Caudate nucleus (tissue), 63 donors: ENCODE measurements at places on chromosomes 12 and 14.

- no peak for DNase-seq
Observed at GRCh38 chr12:115404761-115405470, 720.9 kb upstream of the TBX3 start.

GRCh38 chr14:66330916-66331315 lies 155.3 kb upstream of the CCDC196 start:
- DNase-seq = no peak

DNA sequence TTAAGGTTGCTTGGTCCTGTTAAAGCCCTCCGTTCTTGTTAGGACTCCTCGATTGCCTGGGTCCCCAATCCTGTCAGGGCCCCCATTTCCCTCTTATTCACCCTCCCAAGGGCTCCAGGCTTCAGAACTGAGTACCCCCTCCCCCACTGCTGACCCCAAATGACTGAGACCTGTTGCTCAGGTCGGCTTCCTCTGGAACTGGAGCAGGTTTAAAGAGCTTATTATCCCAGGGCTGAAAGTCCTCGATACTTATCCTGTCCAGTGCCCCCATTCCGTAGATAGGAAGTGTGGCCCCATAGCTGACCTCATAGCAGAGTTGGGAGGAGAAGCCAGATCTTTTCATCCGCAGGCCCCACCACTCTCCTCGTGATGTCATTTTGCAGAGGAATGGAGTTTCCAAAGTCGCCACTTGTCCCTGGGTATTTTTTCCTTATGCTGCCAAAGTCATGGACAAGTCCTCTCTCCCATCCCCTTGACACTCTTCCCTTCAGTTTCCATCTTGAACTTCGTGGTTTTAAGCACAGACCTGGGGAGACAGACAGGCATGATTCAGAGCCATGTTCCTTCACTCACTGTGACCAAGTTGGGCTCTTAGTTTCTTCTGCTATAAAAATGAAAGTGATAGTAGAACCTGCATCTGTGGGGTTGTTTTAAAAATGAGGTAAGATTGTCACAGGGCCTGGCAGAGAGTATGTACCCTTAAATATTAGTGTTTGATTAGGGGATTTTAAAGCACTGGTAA lies 1.2 kb downstream of the USP30 start:
- DNase-seq = no peak

- no peak for DNase-seq
Observed at GRCh38 chr14:72472845-72473244, 421.1 kb downstream of the DPF3 start.

- no peak for DNase-seq
Observed at GRCh38 chr12:53699678-53700025, 23.8 kb upstream of the ATP5MC2 start.

GRCh38 chr12:67355428-67356379 lies 86.5 kb downstream of the CAND1 start:
- DNase-seq = no peak

DNA sequence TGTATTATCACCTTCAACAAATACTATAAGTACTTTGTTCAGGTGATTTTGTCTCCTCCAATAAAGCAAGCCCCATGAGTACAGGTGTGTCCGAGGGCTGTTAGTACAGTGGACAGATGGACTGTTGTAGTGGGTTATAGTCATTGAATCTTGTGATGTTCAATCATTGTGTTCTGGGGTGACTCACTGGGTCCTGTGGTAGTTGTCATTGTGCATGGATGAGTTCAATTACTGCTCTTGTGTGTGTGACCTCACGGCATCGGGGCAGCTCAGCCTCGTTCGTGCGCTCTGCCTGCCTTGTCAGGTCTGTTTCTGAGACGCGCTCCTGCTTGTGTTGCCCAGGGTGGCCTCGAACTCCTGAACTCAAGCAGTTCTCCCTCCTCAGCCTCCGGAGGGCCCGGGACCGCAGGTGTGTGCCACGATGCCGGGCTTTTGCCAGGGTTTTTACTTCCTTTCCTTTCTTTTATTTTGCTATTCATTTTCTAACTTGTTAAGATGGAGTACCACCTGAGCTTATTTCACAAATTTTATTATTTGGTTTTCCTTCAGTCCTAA lies 72.2 kb downstream of the DDX51 start:
- no peak for DNase-seq

GRCh38 chr12:110563702-110564470 lies 19.2 kb downstream of the PPTC7 start:
- no peak for DNase-seq

- no peak for DNase-seq
Observed at GRCh38 chr12:121131941-121132341, 735 bp upstream of the P2RX7 start.

GRCh38 chr12:40980427-40980961 lies 207.6 kb upstream of the PDZRN4 start:
- DNase-seq = no peak

- DNase-seq = no peak
Observed at GRCh38 chr12:121217761-121218160, 7.8 kb downstream of the P2RX4 start.

- no peak for DNase-seq
Observed at GRCh38 chr14:63981569-63981968, 128.8 kb downstream of the SYNE2 start.

DNA sequence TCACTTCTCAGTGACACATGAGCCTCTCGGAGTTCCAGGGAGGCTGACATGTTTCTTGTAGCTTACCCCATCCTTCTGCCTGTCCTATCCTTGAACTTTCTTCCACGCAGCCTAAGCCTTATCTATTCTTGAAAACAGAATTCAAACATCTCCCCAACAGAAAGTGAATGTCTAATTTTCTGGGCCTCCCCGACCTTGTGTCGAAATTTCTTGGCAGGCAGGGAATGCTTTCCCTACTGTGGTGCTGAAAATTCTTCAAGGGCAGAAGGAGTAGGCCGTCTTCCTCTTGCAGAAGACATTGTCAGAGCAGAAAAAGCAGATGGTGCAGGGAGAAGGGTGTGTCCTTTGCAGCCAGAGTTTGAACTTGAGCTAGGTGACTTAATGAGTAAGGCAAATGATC lies 63.0 kb upstream of the TCL1B start:
- no peak for DNase-seq

GRCh38 chr12:92605621-92606170 lies 97.1 kb upstream of the PLEKHG7 start:
- no peak for DNase-seq

DNA sequence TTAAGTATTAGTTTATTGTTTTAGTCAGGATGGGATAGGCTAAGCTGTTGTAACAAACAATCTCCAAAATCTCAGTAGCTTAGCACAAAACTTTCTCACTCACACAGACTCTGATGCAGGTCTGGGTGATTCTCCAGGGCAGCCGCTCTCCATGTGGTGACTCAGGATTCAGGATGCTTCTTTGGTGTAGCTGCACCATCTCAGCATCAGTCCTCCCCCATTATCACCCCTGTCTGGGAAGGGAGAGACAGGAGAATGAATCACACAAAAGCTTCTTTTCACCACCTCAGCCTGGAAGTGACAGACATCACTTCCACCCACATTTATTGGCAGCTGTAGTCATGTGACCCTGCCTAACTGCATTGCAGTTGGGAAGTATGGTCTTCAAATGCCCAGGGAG lies 142.3 kb downstream of the DICER1 start:
- DNase-seq = no peak

DNA sequence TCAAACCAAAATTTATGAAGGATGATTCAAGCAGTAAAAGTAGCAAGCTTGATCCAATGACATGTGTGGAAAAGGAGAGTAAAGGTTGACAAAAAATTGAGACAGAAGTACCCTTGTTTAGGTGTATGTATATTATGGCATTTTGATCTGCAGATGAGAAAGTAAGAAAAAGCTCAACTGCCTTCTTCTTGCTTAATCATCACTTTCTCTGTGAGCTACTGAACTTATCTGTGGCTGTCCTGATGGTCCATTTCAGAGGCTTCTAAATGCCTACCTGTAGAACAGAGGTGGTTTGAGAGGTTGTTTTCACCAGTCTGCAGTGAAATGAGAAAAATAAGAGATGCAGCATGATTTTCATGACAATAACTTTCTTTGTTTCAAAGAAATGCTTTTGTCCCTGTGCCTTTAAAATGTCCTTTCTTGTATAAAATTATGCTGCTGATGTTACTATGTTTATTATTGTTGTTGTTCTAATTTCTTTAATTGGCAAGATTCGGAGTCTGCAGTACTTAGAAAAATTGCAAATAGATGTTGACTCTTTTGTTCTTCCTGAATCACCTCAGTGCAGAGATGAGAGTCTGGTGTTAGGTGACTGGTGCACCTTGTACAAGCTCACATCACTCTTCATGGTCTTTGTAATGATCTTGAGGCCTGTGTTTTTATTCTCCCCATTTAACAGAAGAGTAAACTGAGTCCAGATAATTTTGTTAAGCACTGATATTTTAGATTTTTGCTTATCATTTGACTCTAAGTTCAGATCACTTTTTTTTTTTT lies 821.9 kb downstream of the VRK1 start:
- no peak for DNase-seq

DNA sequence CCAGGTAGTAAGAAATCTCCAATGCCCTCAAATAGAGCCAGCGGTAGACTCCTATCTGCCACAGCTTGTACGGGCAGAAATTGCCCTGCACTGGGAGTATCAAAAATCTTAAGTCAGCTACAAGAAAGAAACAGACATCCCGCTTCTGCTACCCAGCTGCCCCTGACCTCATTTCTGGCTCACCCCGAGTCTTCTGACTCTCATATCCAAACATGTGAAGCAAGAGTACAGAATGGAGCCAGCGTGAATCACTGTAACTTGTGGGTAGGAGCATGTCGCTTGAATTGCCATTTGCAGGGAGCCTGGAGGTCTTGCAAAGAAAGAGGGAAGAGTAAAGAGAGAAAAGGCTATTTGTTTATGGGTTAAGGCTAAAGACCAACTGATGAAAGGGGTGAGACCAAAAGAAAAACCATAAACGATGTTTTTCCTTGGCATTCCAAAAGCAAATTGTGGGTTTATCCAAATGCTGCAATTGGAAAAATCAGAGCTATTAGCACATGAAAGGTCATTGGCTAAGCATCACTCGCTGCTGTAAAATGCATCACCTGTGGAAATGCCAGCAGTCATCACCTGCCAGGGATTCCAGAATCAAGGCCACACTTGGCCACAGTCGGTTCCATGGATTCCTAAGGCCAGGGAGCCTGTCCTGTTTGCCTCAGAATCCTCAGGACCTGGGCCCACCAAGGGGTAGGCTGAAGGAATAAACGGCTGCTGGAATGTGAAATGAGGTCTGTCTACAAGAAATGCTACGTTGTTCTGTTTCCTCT lies 86.6 kb downstream of the FOXN3 start:
- no peak for DNase-seq

DNA sequence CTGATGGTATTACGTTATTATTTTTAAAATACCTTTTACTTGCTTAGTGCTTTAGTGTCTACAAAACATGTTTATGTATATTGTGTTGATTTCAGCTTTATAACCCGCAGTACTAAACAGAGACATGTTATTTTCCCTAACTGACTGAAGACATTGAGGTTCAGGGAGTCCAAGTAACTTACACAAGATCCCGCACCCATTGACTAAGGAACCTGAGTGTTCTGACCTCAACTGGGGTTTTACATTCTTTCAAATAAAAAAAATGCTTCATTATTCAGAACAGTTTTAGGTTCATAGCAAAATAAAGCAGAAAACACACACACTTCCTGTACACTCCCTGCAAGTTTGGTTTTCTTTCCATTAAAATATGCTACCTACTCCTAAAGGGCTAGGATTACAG lies 60.4 kb upstream of the METAP2 start:
- DNase-seq = no peak

DNA sequence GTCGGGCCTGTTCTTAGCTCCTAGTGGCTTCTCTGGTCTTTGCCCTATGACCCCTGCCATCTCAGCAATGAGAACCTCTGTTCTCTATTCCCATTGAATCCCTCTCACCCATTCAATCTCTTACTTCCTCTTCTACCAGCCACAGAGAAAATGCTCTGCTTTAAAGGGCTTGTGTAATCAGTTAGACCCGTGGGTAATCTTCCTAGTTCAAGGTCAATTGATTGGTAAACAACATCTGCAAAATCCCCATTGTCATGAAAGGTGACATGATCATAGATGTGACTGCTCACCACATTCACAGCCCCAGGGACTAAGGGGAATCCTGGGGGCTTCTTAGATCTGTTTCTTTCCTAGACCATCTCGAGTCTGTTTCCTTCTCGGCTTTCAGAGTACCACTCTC lies 7.2 kb upstream of the CCDC197 start:
- no peak for DNase-seq

- no peak for DNase-seq
Observed at GRCh38 chr14:43651185-43651787, 855.8 kb downstream of the FSCB start.

DNA sequence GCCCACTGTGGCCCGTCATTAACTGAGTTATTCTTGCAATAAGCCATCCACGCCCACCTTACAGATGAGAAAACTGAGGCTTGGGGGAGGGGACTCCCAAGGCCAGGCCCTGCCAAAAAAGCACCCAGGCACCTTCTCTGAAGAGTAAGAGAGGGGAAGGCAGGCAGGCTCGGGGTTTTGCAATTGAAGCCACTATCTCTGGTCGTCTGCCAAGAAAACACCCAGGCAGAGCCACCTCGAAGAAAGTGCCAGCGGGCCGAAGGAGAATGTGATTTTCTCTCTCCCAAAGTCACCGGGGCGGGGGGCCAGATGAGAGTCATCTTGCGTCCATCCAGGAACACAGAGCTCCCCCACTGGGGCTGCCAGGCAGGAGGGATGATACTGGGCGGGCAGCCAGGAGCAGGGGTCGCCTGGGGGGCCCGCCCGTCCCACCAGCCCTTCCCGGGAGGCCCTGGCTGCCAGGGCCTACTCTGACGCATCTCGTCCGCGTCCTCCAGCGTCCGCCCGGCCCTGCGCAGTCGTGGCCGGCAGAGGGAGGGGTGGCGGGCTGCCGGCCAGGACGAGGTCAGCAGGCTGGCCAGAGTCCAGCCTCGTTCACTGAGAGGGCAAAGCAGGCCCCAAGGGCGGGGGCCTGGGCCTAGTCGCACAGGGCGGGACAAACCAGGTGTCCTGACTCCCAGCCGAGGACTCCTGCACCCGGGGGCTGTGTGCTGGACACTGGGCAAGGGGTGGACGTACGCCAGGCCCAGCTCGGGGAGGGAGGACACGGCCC lies 74.3 kb downstream of the RFLNA start:
- peak; percentile 66 for DNase-seq

DNA sequence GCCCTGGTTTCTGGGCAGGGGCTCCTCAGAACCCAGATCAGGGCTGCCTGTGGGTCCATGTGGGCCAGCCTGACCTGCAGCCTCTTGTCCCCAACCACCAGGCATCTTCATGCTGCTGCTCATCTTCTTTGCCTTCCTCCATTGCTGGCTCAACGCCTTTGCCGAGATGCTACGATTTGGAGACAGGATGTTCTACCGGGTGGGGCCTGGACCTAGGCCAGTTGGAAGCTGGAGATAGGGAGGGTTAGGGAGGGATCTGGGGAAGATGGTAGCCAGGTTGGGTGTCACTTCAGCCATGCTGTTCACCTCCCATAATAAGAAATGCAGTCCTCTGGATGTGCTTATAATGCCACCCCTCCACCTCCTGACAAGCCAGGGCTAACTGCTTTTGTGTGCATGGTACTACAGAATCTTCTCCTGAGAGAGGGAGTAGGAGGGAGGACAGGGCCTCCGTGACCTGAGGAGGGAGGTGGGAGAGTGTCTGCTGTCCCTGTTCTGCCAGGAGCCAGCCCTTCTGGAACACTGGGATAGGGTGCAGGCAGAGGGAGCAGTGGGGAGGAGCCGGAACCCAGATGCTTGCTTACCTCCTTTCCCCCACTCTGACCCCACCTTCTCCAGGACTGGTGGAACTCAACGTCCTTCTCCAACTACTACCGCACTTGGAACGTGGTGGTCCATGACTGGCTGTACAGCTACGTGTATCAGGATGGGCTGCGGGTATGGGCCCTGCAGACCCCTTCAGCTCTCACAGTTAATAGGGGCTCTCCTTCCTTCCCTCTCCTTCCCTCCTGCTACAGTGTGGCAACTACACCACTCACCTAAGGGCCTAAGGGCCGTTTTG lies 17.6 kb downstream of the SOAT2 start:
- DNase-seq = no peak

- no peak for DNase-seq
Observed at GRCh38 chr14:20179880-20180279, 10.8 kb upstream of the OR11G2 start.
